ENCODE measurements at places on chromosomes 11 and 22.

DNA sequence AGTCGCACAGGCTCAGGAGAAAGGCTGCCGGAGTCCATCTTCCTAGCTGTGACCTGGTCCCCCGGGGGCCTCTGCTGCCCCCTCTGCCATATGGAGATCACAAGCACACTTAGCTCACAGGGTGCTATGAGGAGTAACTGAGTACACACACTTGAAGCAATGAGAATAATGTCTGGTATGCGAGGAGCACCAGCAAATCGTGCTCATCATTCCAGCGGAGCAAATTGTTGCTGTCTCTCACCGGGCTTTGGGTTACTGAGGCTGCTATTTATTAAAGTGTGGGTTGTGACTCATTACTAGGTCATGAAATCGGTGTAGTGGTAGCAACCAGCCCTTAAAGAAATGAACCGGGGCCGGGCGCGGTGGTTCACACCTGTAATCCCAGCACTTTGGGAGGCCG, 48.1 kb upstream of the EIF3D start:
- peak; percentile 89 for DNase-seq

DNA sequence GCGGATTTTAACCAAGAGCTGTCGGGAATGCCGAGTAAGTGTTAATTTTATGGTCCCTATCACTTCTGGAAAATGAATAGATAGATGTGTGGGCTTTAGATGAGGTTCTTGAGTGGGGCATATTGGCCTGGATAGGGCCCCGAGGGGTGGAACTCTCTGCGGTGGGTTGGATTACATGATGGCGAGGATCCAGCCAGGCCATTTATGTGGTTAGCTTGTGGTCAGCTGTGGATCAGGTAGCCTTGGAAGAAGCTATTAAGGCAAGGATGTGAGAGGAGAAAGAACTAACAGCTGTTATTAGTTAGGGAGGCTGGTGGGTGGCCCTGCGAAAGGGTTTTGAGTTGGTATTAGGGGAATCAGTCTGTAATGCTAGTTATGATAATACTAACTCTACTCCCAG, 268.4 kb downstream of the NELL1 start:
- no peak for DNase-seq

DNA sequence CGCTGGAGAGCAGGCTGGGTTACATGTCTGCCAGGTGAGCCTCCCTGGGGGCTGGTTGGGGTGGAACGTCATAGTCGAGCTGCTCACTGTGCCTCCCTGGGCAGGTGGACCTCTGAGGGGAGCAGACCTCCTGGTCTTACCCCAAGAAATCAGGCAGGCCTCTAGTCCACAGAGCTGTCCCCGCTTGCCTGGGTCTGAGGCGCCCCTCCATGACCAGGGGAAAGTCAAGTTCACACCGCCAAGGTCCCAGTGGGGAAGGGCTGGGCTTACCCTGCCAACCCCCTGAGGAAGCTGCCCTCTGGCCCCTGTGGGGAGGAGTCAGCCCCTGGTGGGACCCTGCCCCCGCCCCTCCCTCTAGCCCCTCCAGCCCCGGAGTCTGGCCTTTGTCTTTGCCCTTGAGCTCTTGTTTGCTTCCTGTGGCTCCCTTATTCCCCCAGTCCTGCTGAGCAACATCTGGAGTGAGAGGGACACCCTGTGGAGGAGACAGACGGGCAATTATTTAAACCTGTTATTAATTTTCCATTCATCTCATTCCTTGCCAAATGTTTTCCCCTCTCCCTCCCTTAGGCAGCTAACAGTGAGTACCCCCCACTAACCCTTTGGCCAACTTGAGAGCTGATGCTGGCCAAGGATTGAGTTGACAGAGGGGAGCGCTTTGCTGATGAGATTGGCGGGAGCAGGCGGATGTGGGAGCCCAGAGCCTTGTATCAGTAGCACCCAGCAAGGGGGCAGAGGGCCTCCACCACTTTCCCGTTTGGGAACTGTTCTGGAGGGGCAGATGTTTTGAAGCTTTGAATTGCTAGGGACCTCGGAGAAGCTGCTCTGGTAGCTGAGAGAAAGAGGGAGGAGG, 83.4 kb downstream of the CEP164 start:
- DNase-seq = no peak

DNA sequence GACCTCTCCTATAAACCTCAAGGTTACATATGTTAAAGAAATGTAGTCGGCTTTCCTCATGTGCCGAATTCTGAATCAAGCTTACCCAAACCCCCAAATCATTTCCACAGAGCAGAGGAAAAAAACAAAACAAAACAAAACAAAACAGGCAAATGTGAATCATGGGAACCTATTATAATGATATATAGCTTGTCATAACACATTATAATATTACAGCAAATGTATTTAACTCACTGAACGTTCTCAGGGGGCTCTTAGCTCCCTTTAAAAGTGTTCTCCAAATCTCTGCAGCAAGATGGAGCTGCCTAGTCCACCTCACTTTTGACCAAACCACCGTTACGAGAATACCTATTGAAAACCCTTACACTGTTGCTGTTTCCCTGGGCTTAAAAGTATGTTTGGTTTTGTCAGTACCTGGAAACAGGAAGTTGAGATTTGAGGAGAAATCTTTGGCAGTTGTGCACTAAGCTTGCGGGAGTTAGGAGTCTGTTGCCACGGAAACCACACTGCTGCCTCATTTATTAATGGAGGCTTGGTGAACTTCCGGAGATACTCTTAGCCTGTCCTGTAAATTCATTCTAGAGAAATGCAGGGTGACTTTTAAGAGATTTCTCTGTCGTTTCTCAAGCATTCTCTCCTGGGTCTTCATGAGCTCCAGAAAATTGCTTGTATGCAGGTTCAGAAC, 167.0 kb upstream of the RASSF10 start:
- peak; percentile 75 for DNase-seq

GRCh38 chr22:23218867-23219251, 38.5 kb downstream of the BCR start:
- DNase-seq = no peak

GRCh38 chr11:14623036-14623435, 20.6 kb upstream of the PDE3B start:
- DNase-seq = no peak

DNA sequence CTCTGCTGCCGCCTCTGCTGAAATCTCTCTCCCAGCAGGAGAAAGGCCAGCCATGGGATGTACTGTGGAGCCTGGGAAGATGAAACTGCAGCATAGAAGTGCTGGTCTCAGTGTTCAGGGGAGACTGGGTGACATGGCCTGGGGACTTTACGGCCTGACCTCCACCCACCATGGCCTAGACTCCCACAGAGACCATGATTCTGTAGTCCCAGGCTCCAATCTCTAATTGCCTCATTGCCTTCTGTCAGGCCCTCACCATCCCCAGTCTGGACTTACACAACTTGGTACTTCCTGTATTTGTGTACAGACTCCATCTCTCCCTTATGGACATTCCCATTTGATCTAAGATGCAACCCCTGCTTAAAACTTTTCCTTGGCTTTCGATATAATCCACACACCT, 43.1 kb downstream of the TRAF6 start:
- DNase-seq = no peak
